ENCODE measurements at places on chromosomes 5 and 9.

GRCh38 chr9:91146391-91147019, 215.2 kb downstream of the AUH start:
- DNase-seq = no peak

- DNase-seq = no peak
Observed at GRCh38 chr9:113738496-113738892, 137.6 kb upstream of the ZNF618 start.

DNA sequence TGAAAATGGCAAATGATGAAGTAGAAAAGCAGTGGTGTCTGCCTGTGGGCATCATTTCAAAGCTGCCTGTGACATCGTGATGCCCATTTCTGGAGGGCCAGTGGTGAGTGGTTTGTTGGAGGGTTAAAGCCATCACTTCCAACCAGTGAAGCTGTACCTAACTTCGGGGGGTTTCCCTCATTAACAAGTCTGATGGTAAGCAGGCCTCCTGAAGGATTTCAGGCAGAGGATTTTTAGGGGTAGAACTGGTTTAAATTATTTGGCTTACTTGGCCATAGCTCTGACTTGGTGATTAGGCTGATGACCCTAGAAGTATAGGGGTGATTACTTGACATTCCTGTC, 10.7 kb downstream of the TNFAIP8 start:
- DNase-seq = no peak

- no peak for DNase-seq
Observed at GRCh38 chr9:117462861-117463260, 48.0 kb upstream of the ASTN2 start.

DNA sequence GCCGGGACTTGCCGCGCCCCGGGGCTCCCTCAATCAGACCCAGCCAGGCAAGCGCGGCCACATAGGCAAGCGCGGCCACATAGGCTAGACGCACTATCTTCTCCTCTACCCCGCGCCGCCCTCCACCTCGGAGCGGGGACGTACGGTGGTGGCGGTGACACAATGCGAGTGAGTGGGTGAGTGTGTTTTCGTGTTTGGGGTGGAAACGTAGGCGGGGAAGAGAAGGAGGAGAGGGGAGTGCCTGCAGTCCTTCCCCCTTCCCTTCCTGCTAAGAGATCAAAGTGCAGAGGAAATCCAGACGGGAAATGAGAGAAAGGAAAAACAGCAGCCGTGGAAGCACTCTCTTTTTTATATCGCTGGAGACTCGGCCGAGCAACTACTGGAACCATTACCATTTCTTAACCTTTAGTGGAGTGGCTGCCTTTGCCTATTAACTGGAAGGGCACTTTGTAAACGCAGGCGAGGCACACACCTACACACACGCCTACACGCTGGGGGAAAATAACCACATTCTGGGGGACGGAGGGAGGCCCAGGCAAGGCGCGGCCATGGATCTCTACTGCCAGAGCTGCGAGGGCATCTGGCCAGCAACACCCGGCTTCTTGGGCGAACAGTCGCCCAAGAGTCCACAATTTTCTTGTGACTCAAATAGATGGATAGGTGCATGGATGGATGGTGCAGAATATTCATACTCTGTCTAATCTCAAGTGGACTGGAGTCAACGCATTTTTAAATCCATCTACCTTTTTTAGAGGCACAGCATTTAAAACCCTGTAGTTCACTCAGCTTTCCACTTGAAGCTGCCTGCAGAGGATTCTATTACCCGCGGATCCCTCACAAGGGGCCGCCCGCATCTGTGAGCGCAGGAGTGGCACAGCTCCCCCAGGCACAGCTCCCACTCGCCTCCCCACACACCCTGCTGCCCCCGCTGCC, 2.1 kb downstream of the EDIL3 start:
- DNase-seq = no peak

DNA sequence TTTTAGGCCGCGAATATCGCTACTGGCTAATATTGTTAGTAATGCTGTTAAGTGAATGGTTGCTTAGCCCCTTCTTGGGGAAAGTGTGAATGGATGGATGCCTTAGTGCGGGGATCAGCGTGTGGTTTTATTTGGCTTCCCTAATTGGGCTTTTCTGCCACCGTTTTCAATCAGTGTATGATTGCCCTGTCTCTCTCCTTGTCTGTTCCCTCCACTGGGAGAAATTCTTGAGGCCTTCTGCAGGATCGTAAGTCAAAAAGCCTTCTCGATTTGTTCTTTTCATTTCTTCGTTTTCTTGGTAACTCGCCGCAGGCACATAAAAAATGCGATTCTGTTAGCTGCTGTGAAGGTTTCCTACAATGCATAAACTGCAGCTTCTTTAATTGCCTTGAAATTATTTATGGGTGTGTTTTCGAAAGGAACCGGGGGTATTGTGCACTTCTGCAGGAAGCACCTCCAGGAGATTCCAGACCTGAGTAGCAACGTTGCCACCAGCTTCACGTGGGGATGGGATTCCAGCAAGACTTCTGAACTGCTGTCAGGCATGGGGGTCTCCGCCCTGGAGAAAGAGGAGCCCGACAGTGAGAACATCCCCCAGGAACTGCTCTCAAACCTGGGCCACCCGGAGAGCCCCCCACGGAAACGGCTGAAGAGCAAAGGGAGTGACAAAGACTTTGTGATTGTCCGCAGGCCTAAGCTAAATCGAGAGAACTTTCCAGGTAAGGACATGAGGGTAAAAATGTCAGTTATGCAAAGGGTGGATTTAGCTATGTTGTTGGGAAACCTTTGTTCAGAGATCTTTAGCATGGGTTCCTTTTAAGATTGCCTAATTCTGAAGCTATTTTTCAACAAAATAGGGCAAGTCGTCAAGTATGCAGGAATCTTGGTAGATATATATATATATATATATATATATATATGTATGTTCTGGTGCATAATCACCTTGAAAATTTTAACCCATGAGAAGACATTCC, 700 bp downstream of the SKP2 start:
- DNase-seq = no peak
